ENCODE measurements at places on chromosomes 1 and 21.

- no peak for DNase-seq
These were observed 123.4 kb upstream of the LYPLAL1 start for GRCh38 chr1:219050086-219050821.

DNA sequence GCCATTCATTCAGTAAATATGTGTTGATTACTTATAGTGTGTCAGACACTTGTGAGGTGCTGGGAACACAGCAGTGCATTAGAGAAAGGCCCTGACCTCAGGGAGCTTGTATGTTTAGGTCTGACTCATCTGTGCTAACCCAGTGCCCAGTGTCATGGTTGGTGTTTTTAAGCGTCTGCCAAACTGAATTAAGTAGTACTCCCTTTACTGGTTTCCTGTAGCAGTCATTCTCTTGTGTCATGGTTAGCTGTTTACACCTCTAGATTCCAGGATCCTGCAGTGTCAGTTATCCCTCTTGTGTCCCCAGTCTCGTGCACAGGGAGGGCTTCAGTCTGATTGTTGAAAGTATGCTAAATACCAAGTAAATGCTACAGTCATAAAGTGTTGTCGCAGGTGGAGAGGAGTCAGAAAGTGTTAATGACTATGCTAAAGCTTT lies 14.2 kb downstream of the UCK2 start:
- no peak for DNase-seq

- DNase-seq = no peak
These were observed 7.7 kb upstream of the S100A2 start for GRCh38 chr1:153573351-153573750.

- no peak for DNase-seq
These were observed 42.3 kb downstream of the DUSP10 start for GRCh38 chr1:221699577-221699976.

- no peak for DNase-seq
These were observed 63.9 kb upstream of the CYP2J2 start for GRCh38 chr1:59990470-59990869.

GRCh38 chr21:45129189-45129923 lies 55.0 kb downstream of the ADARB1 start:
- DNase-seq = no peak

- DNase-seq = no peak
These were observed 2.4 kb downstream of the MCL1 start for GRCh38 chr1:150576794-150577556.

DNA sequence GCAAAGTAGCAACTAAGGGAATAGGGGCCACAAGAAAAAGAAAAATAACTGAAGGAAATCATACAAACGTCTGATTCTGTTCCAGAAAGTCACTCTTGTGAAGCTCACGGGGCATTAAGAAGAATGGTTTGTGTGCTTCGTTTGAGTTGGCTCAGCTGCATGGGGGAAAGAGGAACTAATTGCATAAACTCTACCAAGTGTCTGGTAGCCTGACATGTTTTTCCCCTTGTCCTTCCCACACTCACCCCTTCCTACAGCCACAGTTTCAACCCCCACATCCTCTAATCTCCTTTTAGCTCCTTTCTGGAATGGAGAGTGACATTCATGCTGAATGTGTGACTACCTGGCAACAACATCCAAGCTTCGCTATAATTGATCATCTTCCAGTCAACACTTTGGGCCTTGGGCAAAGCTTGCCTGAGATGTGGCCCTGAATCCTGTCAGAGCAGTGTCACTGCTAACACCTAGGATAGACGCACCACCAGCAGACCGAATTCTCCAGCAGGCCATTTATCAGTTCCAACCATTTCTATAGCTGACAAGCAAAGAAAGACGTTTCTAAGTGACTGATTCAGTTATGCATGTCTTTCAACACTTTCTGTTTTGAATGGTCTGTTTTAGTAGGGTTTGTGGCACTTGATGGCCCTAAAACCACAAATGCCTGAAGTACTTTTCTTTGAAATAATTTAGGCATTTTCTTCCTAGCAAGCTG lies 439.6 kb downstream of the TTLL7 start:
- DNase-seq = no peak

- DNase-seq = no peak
These were observed 101.8 kb upstream of the LPGAT1 start for GRCh38 chr1:211932231-211932932.

DNA sequence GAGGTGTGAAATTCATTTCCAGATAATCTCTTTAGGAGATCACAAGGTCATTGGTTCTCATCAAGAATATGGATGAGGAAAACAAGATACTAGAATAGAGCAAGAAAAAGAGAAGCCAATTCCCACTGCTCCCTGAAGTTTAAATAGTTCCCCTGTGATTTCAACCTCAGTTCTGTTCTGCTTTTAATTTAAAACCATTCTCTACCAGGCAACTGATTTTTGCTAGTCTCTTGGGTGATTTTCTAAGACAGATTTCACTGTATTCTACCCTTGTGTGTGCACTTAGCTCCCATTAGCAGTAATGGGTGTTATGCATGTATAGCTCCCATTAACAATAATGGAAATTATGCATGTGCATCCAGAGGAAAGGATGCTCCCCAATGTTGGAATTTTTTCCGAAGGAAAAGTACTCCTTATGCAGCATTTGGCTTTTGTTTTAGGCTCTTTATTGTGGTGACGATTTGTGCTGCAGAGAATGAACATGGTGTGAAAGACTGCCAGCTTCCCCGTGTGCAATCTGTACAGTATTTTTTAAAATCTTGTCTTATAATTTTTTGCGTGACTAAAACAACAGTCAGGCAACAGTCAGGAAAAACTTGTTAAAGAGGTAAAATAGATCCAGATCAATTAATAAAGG lies 144.0 kb upstream of the ZRANB2 start:
- DNase-seq = no peak

GRCh38 chr1:46490406-46490655 lies 695 bp downstream of the DMBX1 start:
- no peak for DNase-seq

- no peak for DNase-seq
These were observed 41.4 kb upstream of the LMX1A start for GRCh38 chr1:165397944-165398343.

GRCh38 chr1:59976194-59977074 lies 49.9 kb upstream of the CYP2J2 start:
- peak; percentile 33 for DNase-seq

- no peak for DNase-seq
These were observed 8.6 kb upstream of the ACBD3 start for GRCh38 chr1:226195144-226195543.

DNA sequence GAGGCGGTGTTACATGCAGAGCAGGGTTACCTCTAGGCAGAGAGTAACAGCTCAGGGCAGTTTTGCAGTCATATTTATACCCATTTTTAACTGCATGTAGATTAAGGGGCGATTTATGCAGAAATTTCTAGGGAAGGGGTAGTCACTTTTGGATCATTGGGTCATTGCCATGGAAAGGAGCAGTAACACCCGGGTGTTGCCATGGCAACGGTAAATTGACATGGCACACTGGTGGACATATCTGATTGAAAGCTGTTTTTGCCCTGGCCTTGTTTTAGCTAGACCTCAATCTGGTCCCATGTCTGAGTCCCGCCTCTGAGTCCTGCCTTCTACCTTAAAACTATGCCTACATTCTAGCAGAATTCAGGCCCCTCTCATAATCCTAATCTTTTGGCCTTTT lies 11.8 kb upstream of the USP1 start:
- DNase-seq = no peak

GRCh38 chr1:20574686-20575540 lies 14.0 kb upstream of the CDA start:
- peak; percentile 38 for DNase-seq

GRCh38 chr1:27570356-27570755 lies 33.6 kb downstream of the AHDC1 start:
- DNase-seq = no peak

- DNase-seq = no peak
These were observed 232.6 kb upstream of the C1orf174 start for GRCh38 chr1:4132352-4133296.

DNA sequence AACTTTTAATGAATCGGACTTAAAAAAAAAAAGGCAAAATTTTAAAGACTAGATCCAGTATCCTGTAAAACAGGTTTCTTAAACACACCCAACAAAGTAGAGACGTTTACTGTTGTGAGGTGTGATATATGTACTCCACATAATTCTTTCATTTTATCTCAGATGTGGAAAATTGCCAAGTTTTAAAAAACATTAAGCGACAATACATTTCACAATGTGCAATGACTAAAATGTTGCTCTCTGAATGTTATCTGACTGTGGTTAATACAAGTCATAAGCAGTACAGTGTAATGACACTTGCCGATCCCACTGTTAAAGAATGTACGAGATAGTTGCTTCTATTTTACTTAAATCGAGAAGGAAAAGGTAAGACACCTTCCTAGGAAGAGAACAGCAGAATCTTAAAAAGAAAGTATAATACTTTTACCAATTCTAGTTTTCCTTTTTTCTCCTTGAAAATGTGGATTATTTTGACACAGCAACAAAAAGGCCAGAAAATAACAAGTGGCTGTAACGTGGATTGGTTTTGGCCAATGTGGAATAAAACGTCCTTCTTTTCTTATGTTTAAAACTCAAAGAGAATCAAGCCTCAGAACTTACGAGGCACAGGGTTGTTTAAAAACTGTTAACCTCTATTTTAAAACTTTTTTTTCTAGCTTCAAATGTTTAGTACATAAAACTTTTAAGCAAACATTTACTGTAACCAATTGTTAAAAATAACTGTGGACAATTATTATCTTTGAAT lies 51.4 kb downstream of the TP53BP2 start:
- DNase-seq = no peak

DNA sequence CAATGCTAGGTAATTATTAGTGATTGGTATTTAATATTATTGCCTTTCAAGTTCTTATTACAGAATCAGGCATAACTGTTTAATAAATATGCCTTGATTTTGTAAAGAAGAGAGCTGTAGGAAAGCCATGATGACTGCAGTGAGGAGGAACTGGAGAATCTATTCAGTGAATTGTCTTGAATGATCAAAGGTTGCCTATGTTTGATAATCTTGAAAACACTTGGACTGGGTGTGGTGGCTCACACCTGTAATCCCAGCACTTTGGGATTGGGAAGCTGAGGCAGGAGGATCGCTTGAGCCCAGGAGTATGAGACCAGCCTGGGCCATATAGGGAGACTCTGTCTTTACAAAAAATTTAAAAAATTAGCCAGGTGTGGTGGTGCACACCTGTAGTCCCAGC lies 42.4 kb downstream of the FMN2 start:
- DNase-seq = no peak

DNA sequence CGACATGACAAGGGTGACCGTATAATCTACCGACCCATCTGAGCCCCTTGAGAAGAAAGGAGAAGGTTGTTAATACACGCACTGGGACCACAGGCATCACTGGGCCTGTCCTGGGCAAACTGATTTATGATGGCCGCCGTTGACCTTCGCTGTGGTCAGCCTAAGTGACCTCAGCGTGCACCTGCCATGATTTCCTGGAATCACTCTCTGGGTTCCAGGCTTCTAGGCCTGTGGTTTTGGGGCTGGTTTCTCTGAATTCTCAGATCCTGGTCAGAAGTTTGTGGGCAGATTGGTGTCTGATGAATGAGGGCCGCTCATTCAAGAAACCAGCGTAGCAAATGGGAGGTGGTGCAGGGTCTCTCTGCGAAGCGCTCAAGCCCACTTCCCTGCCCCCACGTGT lies 64.0 kb downstream of the SIK1 start:
- no peak for DNase-seq
